ENCODE measurements at places on chromosomes 7 and 10.

- DNase-seq: peak; percentile 90
Observed at GRCh38 chr7:1562597-1563051, 6.6 kb upstream of the TMEM184A start.

- DNase-seq: no peak
Observed at GRCh38 chr7:87213252-87213651, 6.3 kb downstream of the TMEM243 start.

- no peak for DNase-seq
Observed at GRCh38 chr7:93958216-93958615, 36.7 kb downstream of the GNG11 start.

DNA sequence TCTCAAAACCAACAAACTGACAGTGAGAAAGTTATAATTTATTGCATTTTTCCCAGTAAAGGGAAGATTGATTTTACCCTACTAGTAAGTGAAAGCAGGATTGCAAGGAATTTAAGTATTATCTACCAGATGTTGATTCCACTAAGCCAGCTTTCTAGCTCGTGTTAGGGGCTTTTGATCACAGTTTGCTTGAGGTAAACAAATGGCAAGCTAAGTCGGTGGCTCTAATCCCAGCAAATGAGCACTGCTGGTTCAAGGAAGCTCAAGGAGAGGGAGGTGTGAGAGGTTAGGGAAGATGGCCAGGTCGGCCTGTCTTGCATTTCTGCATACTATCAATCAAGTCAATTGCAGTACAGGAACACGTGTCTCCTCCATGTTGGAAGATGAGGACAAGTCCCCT is 448.7 kb upstream of the POM121L12 start:
- no peak for DNase-seq

GRCh38 chr7:118169146-118169545 is 14.8 kb upstream of the LSM8 start:
- DNase-seq: no peak

- no peak for DNase-seq
Observed at GRCh38 chr10:76306856-76307255, 875.4 kb downstream of the LRMDA start.

- no peak for DNase-seq
Observed at GRCh38 chr7:84637568-84638338, 443.2 kb upstream of the SEMA3A start.

GRCh38 chr7:26633557-26633956 is 230.8 kb downstream of the SKAP2 start:
- DNase-seq: no peak

DNA sequence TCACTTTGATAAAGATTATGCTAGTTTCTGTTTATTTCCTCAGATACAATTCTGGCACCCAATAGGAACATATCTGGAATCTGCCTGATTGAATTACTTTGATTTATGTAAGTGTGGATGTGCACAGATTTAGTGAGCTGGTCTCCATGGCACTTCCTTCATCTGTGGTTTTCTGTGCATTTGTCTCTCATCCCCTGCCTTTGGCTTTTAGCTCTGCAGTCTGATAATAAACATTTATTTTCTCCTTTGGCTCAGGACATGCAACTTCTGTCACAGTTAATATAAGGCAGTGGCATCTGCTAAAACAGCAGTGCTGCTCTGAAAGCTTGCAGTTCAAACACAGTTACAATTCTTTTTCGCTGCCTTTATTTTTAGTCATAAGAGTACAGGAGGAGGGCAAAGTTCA is 273.7 kb upstream of the CHRM2 start:
- no peak for DNase-seq

DNA sequence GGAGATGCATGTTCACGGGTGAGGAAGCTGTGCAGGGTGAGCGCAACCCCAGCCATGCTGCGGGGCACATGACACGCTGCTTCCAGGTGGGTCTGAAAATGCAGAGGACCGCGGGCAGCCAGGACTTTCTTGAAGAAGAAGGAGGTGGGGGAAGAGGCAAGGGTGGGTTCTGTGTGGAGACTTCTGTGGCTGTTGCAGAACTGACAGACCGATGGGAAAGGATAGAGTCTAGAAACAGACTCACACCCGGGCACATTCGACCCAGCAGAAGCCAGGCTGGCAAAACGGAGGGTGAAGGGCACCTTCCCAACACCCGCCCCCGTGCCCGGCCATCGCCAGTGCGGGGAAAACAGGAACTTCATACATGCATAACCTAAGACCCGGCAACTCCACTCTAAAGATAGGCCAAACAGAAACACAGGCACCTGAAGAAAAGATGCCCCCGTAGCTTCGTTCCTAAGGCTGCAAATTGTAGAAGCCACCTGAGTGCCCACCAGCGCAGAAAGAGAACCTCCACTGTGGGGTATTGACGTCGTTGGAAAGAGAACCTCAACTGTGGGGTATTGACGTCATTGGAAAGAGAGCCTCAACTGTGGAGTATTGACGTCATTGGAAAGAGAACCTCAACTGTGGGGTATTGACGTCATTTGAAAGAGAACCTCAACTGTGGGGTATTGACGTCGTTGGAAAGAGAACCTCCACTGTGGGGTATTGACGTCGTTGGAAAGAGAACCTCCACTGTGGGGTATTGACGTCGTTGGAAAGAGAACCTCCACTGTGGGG is 4.8 kb upstream of the KNDC1 start:
- DNase-seq: no peak
